ENCODE measurements at places on chromosomes 5 and 9.

- DNase-seq, result no peak
Measured at GRCh38 chr5:106303911-106304310, 1366.8 kb downstream of the EFNA5 start.

- no peak for DNase-seq
Measured at GRCh38 chr9:119829186-119829585, 460.0 kb upstream of the BRINP1 start.

DNA sequence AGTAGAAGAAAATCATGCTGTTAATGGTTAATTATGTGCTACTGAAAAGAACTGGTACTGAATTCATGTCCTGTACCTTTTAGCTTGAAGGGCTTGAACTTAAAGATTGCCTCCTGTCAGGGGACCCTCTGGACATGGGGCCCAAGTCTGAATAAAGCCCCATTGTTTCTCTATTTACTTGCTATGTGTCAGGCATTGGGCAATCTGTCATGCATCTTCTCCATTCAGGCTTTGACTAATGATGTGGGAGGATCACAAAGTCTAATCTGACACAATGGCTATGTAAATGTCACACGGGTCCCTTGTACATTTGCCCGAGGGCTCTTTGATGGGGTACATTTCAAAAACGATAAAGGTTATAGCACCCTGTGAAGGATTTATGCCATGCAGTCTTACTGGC, 64.0 kb upstream of the TUSC1 start:
- no peak for DNase-seq

DNA sequence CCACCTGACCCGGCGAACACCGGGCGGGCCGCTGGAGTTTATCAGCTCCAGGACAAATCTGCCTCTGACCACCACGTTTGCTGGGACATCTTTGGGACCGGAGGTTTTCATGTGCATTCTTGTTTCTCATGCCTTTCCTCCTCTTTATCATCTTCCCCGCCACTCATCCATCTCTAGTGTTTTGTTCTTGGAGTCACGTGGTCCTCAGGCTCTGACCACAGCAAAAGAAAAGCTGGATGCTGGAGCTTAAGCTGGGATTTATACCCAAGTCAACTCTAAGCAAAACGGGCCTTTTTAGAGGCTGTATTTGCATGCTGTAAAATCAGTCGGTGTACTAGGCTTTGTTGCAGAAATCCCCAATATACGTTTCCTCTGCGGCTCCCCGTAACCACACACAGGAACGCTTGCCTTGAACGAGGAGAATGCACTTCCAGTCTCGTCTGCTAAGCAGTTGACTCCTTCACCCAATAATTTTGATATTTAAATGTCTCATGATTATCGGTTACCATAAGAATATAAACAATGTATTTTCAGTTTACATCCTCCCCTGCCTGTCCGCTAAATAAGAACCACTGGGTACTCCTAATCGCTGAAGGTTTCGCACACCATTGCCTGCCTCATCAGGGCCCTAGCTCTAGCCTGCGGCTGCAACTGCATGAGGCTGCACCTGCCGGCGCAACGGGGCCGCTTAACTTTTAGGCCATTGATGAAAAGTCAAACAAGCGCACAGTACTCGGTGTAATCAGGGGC, 560 bp upstream of the NDUFS6 start:
- DNase-seq, result no peak

DNA sequence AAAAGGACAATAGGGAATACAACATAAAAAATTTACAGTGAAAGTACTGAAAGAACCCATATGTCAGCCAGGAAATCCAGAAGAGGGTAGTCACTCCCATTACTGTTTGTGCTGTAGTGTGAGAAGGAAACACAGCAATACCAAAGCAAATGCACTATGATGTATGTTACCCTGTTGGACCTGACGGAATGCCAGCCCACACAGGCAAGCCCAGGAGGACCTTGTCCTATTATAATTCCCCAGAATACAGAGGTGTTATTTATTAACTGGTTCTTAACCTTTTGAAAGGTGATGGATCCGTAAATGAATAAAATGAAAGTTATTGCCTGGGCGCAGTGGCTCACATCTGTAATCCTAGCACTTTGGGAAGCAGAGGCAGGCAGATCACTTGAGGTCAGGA, 79.0 kb downstream of the GDA start:
- DNase-seq, result no peak

- no peak for DNase-seq
Measured at GRCh38 chr5:95773335-95774059, 42.4 kb downstream of the RHOBTB3 start.

- DNase-seq, result no peak
Measured at GRCh38 chr5:120735076-120735475, 271.0 kb downstream of the PRR16 start.

DNA sequence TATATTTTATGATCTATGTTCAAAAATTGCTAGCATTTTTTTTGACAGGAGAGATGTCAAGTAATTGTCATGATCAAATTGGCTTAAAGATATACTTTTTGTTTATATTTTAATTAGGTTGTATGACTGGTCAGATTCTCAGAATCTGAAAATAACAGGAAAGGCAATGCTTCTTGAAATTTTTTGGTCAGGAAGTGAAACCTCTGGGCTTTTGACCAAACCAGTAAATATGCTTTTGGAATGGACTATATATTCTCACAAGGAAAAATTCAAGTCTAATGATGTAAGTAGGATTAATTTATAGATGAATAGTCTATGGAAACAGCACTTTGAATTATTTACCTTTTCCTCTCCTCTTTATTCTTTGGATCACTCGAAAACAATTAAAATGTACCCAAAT, 52.3 kb downstream of the SLF1 start:
- no peak for DNase-seq

DNA sequence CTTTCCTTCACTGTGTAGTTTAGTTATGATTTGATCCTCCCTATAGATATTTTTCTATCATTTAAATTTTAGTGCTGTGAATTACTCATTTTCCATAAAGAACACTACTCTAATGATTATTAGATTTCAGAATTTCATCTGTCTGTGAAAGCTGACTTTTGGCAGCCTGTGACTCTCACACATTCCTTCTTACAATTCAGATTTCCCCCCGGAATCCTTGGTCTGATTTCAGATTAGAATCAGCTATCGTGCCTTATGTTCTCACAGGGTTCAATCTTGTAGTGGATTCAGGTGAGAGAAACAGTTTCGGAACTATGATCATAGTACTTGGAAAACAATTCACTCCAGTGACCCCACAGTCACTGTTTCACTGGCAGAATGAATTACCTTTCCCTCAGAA, 26.2 kb downstream of the ZNF474 start:
- no peak for DNase-seq

GRCh38 chr5:179051784-179052183, 8.4 kb upstream of the ZNF354C start:
- DNase-seq, result no peak

- no peak for DNase-seq
Measured at GRCh38 chr5:54518818-54519508, 1.4 kb downstream of the SNX18 start.

DNA sequence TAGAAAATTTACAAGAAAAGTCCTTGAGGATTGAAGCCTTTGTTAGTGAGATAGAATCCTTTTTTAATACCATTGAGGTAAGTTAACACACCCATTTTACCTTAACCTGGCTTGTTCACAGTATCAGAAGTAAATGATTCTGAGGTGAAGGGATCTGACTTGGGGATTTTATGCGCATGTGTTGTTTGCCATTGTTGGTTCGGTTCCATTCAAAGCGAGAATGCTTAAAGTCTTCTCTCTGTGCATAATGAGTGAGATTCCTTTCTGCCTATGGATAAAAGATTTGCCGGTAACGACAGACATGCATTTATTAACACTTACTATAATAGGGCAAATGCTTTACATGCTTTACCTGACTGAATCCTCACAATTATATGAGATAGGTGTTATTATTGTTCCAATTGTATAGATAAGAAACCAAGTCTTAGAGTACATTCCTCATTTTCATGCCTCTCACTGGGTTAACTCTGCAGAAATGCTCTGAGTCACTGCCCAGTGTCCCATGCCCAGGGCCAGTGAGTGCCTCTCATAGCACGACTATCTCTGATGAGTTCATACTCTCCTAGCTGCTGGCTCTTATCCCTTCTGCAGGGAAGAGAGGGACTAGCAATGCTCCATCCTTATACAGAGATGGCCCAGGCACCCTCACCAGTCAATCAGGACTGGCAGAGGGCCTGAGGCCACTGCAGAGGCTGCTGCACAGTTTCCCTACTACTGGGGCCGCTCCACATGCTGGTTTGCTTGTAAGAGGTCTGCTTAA, 54.4 kb downstream of the CMYA5 start:
- DNase-seq, result no peak

GRCh38 chr9:120928015-120928482, 1.5 kb upstream of the TRAF1 start:
- no peak for DNase-seq

DNA sequence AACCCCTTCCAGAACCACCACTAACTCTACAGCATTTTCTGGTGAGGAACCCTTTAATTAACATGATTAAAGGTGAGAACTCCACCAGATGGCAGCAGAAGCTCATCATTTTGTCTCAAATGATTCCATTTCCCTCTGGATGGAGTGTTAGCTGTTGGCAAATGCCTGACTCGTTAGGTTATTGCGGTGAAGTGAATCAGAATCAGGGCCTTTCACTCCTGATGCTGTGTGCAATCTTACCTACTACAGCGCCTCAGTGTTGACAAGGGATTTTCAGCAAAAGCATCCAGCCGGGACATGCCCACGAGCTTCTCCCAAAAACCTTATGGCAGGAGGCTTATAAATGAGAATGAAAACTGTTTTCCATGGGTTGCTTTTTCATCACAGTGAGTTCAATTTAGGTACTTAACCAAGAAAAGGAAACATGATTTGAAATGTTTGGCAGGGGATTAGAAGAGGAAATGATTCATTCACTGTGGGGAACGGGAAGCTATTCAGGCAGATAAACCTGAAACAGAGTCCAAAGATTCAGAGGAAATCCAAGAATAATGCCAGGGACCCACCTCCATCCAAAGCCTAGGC, 48.0 kb upstream of the CAST start:
- peak; percentile 86 for DNase-seq

GRCh38 chr5:88045931-88046461, 222.6 kb downstream of the TMEM161B start:
- DNase-seq, result no peak

DNA sequence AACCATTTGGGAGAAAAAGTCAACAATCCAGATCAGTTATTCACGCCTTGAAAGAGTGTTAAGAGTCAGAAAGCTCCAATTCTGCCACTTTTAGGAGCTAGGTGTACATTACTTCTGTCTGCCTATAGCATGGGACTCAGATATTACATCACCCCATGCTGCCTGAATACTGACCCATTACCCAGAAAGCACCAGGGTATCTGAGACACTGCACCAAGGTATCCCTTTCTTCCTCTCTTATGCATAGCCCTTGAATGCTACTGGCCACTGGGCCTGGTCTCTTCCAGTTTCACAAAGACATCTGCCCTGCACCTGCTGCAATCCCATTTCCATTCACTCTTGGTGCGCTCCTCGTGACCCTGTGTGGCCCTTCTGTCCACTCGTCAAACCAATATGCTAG, 2.6 kb downstream of the STRBP start:
- DNase-seq, result no peak

DNA sequence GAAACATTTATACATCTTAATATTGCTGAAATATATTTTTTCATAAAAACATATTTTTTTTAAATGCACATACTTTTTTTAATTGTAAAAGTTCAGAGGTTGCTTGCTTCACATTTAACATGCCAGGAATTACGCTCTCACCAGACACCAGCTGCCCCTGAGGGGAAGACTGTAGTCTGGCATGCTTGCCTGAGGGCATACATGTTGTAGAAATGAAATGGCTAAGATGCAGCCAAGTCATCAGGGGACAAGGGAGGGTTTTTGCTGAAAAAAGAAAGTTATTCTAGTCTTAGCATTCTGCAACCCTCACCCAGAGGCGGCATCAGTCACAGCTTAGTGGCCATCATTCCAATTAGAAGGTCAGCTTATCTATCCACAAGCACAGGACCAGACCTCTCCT, 426.7 kb upstream of the FTMT start:
- no peak for DNase-seq

- peak; percentile 30 for DNase-seq
Measured at GRCh38 chr5:38672059-38672788, 115.8 kb upstream of the LIFR start.

GRCh38 chr5:159163027-159163700, 46.2 kb downstream of the RNF145 start:
- DNase-seq, result peak; percentile 58

- DNase-seq, result no peak
Measured at GRCh38 chr5:122985954-122986721, 50.4 kb downstream of the PPIC start.

GRCh38 chr5:177362610-177363507, 5.1 kb downstream of the RGS14 start:
- DNase-seq, result no peak

- no peak for DNase-seq
Measured at GRCh38 chr5:1844708-1845436, 37.9 kb downstream of the IRX4 start.

- no peak for DNase-seq
Measured at GRCh38 chr9:108903420-108904103, 30.4 kb downstream of the ELP1 start.

DNA sequence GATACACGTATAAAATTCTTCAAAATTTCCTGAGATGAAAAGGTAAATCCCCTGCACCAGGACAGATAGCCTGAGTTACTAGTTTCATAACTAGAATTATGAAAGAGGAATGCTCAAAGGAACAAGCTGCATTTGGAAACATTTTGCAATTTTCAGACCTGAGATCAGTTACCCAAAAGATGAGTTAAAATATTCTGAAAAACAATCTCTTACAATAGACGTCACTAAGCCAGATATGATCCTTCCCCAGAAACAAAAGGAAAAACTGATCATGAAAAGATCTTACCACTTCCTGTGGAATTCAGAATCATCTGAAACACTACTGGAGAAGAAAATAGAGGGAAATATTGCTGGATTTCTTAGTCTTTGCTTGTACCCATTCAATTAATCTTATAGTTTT, 204.7 kb downstream of the ARRDC3 start:
- DNase-seq, result no peak

GRCh38 chr9:21788752-21789151, 13.7 kb upstream of the MTAP start:
- no peak for DNase-seq

- DNase-seq, result no peak
Measured at GRCh38 chr9:116558818-116559540, 128.1 kb upstream of the TRIM32 start.

DNA sequence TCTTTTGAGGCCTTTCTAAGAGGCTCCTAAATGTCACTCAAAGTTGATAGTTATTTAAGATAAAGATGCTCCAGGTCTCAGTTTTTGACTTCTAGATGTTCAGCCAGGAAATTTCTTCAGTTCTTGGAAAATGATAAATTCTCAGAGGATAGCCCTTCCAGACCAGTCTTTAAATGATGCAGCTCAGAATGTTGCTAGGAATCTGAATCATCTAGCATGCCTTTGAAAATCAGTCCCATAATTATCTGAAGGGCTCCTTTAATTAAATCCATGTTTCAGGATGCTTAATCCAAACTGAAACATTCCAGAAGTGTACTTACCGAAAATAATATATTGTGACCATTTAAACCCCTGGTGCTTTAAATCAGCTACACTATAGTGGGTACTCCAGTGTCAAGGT, 107.5 kb upstream of the FBN2 start:
- DNase-seq, result no peak

Measured in AG04450 (cell line).